ENCODE measurements at places on chromosomes 6 and 20.

GRCh38 chr6:100768816-100769351 lies 112.2 kb downstream of the ASCC3 start:
- DNase-seq, result no peak

GRCh38 chr6:5086294-5086890 lies 1.3 kb downstream of the PPP1R3G start:
- DNase-seq, result no peak

GRCh38 chr6:169723200-169723909 lies 945 bp downstream of the PHF10 start:
- DNase-seq, result peak; percentile 89

- DNase-seq, result no peak
Observed at GRCh38 chr6:79713701-79714322, 82.7 kb downstream of the SH3BGRL2 start.

DNA sequence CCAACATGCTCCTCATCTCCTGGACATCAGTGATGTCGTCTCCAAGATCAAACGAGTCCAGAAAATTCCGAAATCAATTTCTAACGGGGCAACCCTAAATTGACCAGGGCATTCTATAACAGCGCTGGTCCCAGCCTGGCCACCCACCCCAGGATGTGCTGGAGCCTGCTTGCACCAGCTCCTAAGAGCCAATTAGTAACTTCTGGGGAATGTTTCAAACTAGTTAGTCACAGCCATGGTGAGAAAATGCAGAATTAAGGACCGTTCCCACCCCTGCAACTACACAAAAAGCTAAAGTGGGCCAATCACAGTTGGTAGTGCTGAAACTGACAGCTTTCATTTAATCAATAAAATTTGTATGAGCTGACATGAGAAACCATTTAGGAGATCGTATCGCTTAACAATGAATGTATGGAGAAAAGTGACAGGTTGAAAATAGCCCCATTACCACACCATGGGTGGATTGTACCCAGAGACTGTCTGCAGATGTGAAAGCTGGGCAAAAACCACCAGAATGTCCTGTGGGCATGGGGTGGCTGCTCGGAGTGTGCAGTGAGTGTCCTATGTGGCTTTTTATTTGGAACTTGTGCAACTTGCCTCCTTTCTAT lies 165.7 kb upstream of the AFDN start:
- no peak for DNase-seq

DNA sequence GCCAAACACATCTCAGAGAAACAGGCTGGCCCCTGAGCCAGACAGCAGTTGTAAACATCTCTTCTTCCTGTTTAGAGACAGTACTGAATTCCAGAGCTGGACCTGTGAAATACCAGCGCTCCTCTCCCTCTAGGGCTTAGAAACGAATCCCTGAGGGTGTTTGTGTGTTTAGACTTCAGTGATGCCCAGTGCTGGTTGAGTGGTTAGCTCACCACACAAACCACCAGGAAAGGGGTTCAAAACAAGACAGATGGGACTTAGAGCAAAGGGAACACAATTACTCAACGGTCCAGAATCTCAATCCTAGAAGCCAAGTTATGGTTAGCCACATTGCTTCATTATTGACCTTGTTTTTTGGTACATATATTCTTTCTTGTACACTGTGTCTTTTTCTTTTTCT lies 108.7 kb upstream of the TMEM170B start:
- DNase-seq, result no peak

DNA sequence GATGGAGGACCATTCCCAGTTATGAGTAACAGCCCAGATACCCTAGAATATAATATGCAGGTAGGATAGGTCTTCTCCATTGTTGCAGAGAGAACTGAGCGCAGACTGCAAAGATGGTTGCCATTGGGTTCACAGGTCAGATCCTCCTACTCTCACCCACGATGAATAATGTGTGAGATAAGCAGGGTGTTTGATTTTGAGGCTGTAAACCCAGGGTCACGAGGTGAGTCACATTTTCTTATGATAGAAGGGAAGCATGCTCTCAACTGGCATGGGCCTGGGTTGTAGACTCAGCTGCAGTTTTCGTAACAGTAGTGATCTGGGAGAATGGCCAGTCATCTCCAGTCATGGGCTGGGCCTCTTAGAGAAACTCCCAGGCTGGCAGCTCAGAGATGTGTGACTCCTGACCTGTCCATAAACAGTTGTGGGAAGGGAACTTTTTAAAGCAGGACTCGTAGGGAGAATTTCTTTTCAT lies 74.2 kb downstream of the CD164 start:
- no peak for DNase-seq

- no peak for DNase-seq
Observed at GRCh38 chr6:150091476-150091875, 22.6 kb upstream of the ULBP3 start.

DNA sequence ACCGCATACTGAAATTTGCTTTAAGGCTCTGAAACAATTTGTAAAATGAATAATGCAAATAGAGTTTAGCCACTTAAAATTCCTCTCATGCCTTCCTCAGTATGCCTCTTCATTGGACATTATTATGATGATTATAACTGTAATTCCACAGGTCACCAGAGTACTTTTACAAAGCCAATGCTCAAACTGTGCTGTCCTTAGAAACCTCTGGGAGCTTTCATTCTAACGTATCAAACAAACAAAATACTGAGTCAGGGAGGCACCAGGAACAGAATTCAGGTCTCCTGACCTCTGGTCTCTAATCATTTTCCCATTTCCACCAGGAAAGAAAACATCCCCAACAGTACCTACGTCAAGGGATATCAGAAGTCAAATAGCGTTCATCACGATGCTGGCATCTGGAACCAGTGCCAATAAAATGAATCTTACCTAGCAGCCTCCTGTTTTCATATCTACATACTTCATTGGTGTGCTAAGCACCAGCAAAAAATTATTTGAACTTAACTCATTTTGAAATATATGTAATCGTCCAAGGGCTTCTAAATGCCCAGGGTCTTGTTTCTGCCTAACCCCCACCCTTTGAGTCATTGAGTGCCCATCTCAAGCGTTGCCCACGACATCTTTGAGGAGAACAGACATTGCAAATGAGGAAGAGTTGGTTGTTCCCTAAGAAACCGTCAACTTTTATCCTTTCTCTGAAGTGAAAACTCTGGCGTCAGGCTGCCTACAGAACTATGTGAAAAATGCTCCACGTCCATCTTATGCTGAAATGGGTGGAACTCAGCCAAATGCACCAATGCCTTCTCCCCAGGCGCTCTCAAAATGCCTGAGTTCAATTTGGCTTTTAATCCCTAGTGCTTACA lies 37.9 kb downstream of the NEDD9 start:
- DNase-seq, result no peak

DNA sequence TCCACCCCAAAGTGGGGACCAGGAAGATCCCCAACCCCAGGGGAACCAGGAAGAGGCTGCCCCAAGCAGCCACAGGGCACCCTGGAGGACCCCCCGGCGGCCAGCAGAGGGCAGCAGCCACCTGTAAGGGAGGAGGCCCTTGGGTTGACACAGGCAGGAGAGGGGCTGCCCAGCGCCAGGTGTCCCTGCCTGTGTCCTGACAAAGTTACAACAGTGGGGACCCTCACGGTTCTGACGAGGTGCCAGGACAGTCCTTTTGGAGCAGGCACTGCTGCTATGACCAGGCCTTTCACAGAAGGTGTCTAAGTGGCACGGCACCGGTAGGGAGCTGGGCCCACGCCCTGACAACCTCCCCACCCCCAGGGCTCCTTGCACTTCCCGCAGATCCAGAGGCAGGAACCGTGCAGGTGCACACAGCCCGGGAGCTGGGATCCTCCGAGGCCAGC lies 176.7 kb downstream of the BMP7 start:
- peak; percentile 79 for DNase-seq

All from Right ventricle myocardium superior (tissue), 1 donor.